ENCODE measurements at places on chromosomes 4 and X. TPM values are rescaled to one million over a fixed set of nuclear protein-coding genes. Genes with fewer than 3 reads are reported as not detected.

SRPK3 gene
- total RNA-seq, result 0.22 TPM

GRCh38 chrX:111387470-111388070 is 24.4 kb downstream of the DCX start:
- no peaks in the 10 kb centered on the region for H3K36me3 ChIP-seq
- no peak for DNase-seq
- H3K4me1 ChIP-seq, result no peaks in the 10 kb centered on the region
- no peak overlapping the region for H3K4me3 ChIP-seq
- H3K27ac ChIP-seq, result no peak overlapping the region

DNA sequence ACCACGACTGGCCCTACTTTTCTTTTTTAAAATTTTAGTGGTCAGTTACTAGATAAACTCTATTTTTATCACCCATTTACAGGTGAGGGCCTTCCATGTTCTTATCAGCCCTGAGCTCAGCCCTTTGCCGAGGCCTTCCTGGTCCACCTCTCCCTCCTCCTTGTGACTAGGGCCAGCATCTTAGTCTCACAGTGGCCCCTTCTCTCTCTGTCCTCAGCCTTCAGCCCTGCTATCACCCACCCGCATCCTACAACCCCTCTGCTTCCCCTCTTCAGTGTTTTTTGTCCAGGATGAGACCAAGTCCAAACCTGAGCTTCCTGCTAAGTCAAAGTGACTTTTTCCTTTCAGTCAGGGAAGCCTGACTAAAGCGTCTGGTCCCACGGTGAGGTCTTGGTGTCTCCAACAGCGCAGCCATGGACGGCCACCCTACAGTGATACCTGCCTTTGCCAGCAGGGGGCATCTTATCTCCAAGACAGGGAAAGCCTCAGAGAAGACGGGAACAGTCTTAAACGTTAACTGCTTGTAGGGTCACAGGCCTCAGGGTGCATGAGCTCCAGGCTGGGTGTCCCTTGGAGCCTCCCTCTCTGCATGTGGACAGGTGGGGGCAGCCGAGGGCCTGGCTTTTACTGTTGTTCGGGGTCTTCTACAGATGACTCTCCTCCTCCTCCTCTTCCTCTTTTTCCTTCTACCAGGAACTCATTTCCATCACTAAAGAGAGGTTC is 11.7 kb upstream of the GAGE10 start:
- H3K4me1 ChIP-seq, result no peaks in the 10 kb centered on the region
- no peaks in the 10 kb centered on the region for H3K27me3 ChIP-seq
- DNase-seq, result peak; percentile 59
- no peak overlapping the region for H3K4me3 ChIP-seq

GAGE12F gene
- total RNA-seq, result not detected

SLC7A11 gene
- 1.0 TPM for total RNA-seq

- no peak overlapping the region for H3K27ac ChIP-seq
- H3K4me3 ChIP-seq, result peak overlapping the region; percentile 30
- peaks cover 37% of the 10 kb centered on the region for H3K27me3 ChIP-seq
- H3K36me3 ChIP-seq, result no peaks in the 10 kb centered on the region
Measured at GRCh38 chr4:80265571-80266252, 752 bp upstream of the FGF5 start.

- no peaks in the 10 kb centered on the region for H3K36me3 ChIP-seq
- no peaks in the 10 kb centered on the region for H3K4me1 ChIP-seq
- DNase-seq, result no peak
- H3K27ac ChIP-seq, result no peak overlapping the region
- H3K27me3 ChIP-seq, result no peaks in the 10 kb centered on the region
- H3K4me3 ChIP-seq, result no peak overlapping the region
Measured at GRCh38 chr4:48212165-48212564, 57.5 kb downstream of the TEC start.

GPAT3 gene
- 6.9 TPM for total RNA-seq

GRCh38 chr4:57689693-57690205 is 579.6 kb upstream of the IGFBP7 start:
- no peaks in the 10 kb centered on the region for H3K36me3 ChIP-seq
- no peaks in the 10 kb centered on the region for H3K4me1 ChIP-seq
- no peaks in the 10 kb centered on the region for H3K27me3 ChIP-seq
- no peak overlapping the region for H3K4me3 ChIP-seq
- no peak for DNase-seq

DNA sequence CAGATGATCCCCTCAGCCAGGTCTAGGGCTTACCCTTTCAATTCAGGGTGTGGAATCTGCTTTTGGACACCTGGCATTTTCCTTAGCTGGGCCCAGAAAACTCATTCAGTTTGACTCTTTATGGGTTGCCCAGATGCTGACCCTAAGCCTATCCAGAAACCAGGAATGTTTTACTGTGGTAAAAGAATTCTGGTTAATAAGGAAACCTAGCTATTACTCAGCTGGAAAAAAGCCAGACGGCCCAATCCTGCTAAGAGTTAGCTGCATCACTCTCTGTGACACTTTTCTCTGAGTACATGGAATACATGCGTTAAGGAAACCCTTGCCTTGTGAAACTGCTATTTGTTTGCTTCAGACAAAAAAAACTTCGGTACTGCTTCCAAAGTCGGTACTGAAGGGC is 28.0 kb downstream of the ING2 start:
- no peak overlapping the region for H3K4me3 ChIP-seq
- no peak for DNase-seq
- H3K4me1 ChIP-seq, result no peaks in the 10 kb centered on the region
- no peaks in the 10 kb centered on the region for H3K27me3 ChIP-seq

DNA sequence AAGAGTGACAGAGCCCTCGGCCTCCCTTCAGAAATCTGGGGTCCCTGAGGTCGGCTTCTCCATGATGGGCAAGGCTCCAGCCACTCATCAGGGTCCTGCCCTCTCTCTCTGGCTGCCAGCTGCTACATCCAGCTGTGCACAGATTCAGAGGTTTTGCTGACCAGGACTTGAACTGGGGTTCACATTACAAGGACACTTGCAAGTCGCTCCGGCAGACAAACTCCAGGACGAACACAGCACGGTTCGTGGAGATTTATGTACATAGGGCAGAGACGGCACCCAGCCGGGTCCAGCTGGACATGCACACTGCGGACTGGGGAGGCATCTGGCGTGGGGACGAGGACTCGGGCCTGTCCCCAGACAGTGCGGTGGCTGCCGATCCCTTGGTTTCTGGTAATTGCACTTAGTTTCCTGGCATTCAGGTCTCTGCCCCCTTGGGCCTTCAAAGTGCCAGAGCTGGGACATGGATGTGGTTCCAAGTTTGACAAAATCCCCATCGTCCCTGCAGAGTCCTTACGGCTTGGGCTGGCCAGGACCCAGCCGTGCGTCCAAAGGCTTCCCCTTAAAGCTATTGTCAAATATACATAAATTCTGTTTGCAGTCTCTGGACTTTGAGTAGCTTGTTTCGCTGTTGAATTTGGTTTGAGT is 6.2 kb upstream of the C4orf50 start:
- no peak overlapping the region for H3K27ac ChIP-seq
- no peaks in the 10 kb centered on the region for H3K36me3 ChIP-seq
- no peaks in the 10 kb centered on the region for H3K27me3 ChIP-seq
- H3K4me1 ChIP-seq, result no peaks in the 10 kb centered on the region
- no peak for DNase-seq

ASB12 gene
- 0.34 TPM for total RNA-seq

F11 gene
- total RNA-seq, result 7.2 TPM

ART3 gene
- not detected for total RNA-seq

DNA sequence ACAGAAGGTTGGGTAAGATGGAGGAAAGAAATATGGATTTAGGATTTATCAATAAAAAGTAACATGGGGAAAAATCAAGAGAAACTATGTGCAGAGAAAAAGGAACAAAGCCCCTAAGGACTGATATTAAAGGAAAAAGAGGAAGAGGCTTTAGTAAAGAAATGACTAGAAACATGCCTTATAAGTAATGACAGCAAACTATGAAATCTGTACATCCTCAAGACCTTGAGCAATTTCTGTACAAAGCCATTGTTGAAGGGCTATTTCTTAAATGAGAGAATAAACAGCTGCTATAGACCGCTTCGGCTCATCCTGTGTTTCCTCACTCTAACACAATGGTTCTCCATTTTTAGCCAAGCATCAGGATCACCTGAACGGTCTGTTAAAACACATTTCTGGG is 180.3 kb upstream of the ATOH1 start:
- H3K36me3 ChIP-seq, result no peaks in the 10 kb centered on the region
- H3K27me3 ChIP-seq, result no peaks in the 10 kb centered on the region
- DNase-seq, result no peak
- no peak overlapping the region for H3K4me3 ChIP-seq
- H3K27ac ChIP-seq, result no peak overlapping the region

GRCh38 chrX:650811-651210 is 20.2 kb downstream of the SHOX start:
- H3K27me3 ChIP-seq, result no peaks in the 10 kb centered on the region
- H3K27ac ChIP-seq, result no peak overlapping the region
- no peak for DNase-seq
- no peaks in the 10 kb centered on the region for H3K4me1 ChIP-seq
- H3K36me3 ChIP-seq, result no peaks in the 10 kb centered on the region
- H3K4me3 ChIP-seq, result no peak overlapping the region

GRCh38 chr4:38094419-38094818 is 134.2 kb downstream of the PTTG2 start:
- no peaks in the 10 kb centered on the region for H3K27me3 ChIP-seq
- no peak for DNase-seq
- H3K4me1 ChIP-seq, result no peaks in the 10 kb centered on the region
- H3K27ac ChIP-seq, result no peak overlapping the region
- H3K4me3 ChIP-seq, result no peak overlapping the region

- peak; percentile 48 for DNase-seq
- H3K4me3 ChIP-seq, result peak overlapping the region; percentile 2
- peak overlapping the region; percentile 17 for H3K27ac ChIP-seq
- H3K27me3 ChIP-seq, result no peaks in the 10 kb centered on the region
- peaks cover 3% of the 10 kb centered on the region for H3K4me1 ChIP-seq
- no peaks in the 10 kb centered on the region for H3K36me3 ChIP-seq
Measured at GRCh38 chrX:71095981-71096759, 519 bp downstream of the FOXO4 start.

GRCh38 chrX:52262195-52262546 is 77.5 kb downstream of the MAGED4 start:
- H3K27ac ChIP-seq, result peak overlapping the region; percentile 76
- no peaks in the 10 kb centered on the region for H3K27me3 ChIP-seq
- H3K4me3 ChIP-seq, result peak overlapping the region; percentile 44

KIT gene
- 7.9 TPM for total RNA-seq

DNA sequence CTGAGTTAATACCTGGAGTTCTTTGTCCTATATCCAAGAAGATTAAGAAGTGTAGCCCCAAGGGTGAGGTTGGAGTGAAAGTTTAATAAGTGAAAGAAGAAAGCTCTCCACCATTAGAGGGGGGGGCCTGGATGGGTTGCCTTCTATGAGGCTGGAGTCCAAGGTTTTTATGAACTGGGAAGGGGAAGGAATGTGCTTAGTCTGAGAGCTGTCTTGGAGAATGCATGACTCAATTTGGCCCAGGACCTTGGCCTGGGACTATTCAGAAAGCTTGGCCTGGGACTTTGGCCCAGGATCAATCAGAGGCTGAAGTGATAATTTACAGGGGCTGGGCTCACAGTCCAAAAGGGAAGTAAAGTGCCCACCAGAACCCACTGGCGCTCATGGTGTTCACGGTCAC is 1049.0 kb upstream of the GRIA3 start:
- H3K4me1 ChIP-seq, result no peaks in the 10 kb centered on the region
- no peak overlapping the region for H3K4me3 ChIP-seq
- no peaks in the 10 kb centered on the region for H3K36me3 ChIP-seq
- H3K27me3 ChIP-seq, result no peaks in the 10 kb centered on the region
- DNase-seq, result no peak

- peaks cover 12% of the 10 kb centered on the region for H3K36me3 ChIP-seq
- no peak for DNase-seq
- H3K4me1 ChIP-seq, result no peaks in the 10 kb centered on the region
- H3K4me3 ChIP-seq, result no peak overlapping the region
Measured at GRCh38 chrX:101450961-101451360, 34.3 kb upstream of the ARMCX4 start.

NAP1L2 gene
- not detected for total RNA-seq

DNA sequence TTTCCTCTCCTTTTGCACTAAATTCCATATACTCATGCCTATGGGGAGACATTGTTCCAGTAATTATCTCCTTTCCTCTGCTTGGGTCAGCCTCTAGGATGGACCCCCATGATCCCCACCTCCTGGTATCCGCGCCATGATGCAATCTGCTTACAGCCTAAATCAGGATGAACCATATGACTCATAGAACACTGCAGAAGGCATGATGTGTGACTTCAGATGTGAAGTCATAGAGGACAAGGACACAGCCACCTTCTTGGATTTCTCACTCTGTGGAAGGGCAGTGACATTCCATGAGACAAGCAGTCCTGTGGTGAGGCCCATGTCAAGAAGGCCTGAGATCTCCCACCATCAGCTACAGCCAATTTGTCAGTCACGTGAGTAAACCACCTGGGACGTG is 9.0 kb upstream of the TMEM144 start:
- H3K36me3 ChIP-seq, result no peaks in the 10 kb centered on the region
- DNase-seq, result no peak
- no peaks in the 10 kb centered on the region for H3K4me1 ChIP-seq
- no peak overlapping the region for H3K4me3 ChIP-seq
- no peaks in the 10 kb centered on the region for H3K27me3 ChIP-seq

ETDB gene
- total RNA-seq, result not detected

GRCh38 chr4:107699466-107700206 is 20.4 kb downstream of the PAPSS1 start:
- H3K27me3 ChIP-seq, result no peaks in the 10 kb centered on the region
- H3K27ac ChIP-seq, result no peak overlapping the region
- H3K4me1 ChIP-seq, result no peaks in the 10 kb centered on the region

GRCh38 chr4:76035141-76035540 is 729 bp downstream of the CXCL11 start:
- H3K36me3 ChIP-seq, result no peaks in the 10 kb centered on the region
- H3K4me3 ChIP-seq, result no peak overlapping the region
- no peaks in the 10 kb centered on the region for H3K27me3 ChIP-seq
- no peaks in the 10 kb centered on the region for H3K4me1 ChIP-seq
- no peak overlapping the region for H3K27ac ChIP-seq

GRCh38 chr4:55016131-55016530 is 109.3 kb downstream of the KDR start:
- H3K4me3 ChIP-seq, result no peak overlapping the region
- H3K27me3 ChIP-seq, result no peaks in the 10 kb centered on the region
- no peak overlapping the region for H3K27ac ChIP-seq
- H3K36me3 ChIP-seq, result no peaks in the 10 kb centered on the region
- H3K4me1 ChIP-seq, result no peaks in the 10 kb centered on the region
- DNase-seq, result no peak

DNA sequence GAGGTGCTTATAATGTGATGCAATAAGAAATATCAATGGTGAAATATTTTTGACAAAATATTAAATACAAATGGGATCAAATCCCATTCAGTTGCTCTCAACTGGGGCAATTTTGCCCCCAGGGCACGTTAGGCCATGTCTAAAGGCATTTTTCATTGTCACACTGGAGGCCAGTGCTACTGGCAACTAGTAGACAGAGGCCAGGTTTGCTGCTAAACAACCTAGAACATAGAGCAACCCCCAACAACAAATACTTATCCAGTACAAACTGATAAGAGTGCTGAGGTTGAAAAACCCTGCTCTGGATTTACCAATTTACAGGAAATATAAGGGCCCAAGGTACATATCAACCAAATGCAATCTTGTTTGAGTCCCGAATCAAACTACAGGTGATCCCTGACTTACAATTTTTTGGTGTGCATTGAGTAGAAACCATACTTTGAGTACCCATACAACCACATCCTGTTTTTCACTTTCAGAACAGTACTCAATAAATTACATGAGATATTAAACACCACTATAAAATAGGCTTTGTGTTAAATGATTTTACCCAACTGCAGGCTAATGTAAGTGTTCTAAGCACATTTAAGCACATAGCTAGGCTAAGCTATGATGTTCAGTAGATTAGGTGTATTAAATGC is 237.5 kb downstream of the HNRNPD start:
- H3K27me3 ChIP-seq, result no peaks in the 10 kb centered on the region
- DNase-seq, result no peak
- no peak overlapping the region for H3K27ac ChIP-seq
- no peaks in the 10 kb centered on the region for H3K4me1 ChIP-seq
- H3K36me3 ChIP-seq, result no peaks in the 10 kb centered on the region

Measured in upper lobe of left lung (tissue), 6 donors.